ENCODE measurements at places on chromosomes 1 and 21. TPM values are rescaled to one million over a fixed set of nuclear protein-coding genes. Genes with fewer than 3 reads are reported as not detected.
A peak's percentile ranks its signal among the peaks of the same experiment; 100 is the strongest.

CLDN19 gene
- not detected for polyA plus RNA-seq

MATN1 gene
- polyA plus RNA-seq = not detected

FLG2 gene
- polyA plus RNA-seq = not detected

ADAMTS1 gene
- polyA plus RNA-seq = 0.01 TPM

AMY1B gene
- not detected for polyA plus RNA-seq

WLS gene
- polyA plus RNA-seq = 11.2 TPM

S100A14 gene
- not detected for polyA plus RNA-seq

NCF2 gene
- 697 TPM for polyA plus RNA-seq

MPZL1 gene
- polyA plus RNA-seq = 10.3 TPM

ZNF593 gene
- 27.8 TPM for polyA plus RNA-seq

CA6 gene
- polyA plus RNA-seq = not detected

ZNF683 gene
- polyA plus RNA-seq = not detected

GCSAML gene
- not detected for polyA plus RNA-seq

NR1I3 gene
- polyA plus RNA-seq = not detected

CHODL gene
- polyA plus RNA-seq = not detected

ACTN2 gene
- not detected for polyA plus RNA-seq

C1orf159 gene
- 18.8 TPM for polyA plus RNA-seq

IFNGR2 gene
- polyA plus RNA-seq = 324 TPM

TAS1R3 gene
- not detected for polyA plus RNA-seq

DNA sequence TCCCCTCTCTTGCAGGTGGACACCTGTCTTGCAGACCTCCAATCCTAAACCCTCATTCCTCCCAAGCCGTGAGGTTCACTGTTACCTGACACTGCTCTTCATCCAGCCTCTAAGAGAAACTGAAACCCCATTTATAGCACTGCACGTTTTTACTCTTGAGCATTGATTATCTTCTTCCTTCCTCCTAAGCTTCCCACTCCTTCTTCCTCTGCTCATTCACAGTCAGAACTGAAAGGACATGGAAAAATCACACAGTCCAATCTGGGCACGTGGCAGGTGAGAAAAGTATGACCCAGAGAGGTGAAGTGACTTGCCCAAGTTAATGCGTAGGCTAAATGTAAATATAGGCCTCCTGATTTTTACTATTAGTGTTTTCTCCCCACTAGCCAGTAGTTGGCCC lies 43.4 kb upstream of the SLC2A1 start:
- no peak overlapping the region for H3K4me3 ChIP-seq
- peaks cover 4% of the 10 kb centered on the region for H3K27me3 ChIP-seq
- no peak overlapping the region for H3K27ac ChIP-seq
- H3K36me3 ChIP-seq = no peaks in the 10 kb centered on the region

- no peaks in the 10 kb centered on the region for H3K27me3 ChIP-seq
- no peak overlapping the region for H3K4me3 ChIP-seq
- no peaks in the 10 kb centered on the region for H3K4me1 ChIP-seq
- no peak overlapping the region for H3K27ac ChIP-seq
- peaks cover 49% of the 10 kb centered on the region for H3K36me3 ChIP-seq
Observed at GRCh38 chr1:51840182-51840581, 38.3 kb downstream of the NRDC start.

DNA sequence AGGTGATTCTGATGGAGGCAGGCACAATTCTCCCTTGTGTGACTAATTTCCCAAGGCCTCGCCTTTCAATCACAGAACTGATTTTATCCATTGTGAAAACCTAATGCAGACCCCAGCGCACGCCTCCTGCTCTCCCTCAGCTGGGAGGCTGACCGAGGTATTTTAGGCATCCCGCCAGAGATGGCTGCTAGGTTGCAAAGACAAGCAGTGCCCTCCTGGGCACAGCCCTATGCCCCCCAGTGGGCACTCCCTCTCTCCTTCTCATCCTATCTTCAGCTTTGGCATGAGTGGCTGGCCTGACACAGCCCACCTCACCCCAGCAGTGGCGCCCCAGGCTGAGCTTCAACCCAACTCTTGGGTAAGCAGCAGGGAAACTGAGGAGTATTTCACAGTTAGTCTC lies 24.2 kb upstream of the ZNF648 start:
- H3K27ac ChIP-seq = no peak overlapping the region
- no peak for DNase-seq
- H3K36me3 ChIP-seq = no peaks in the 10 kb centered on the region
- peaks cover 6% of the 10 kb centered on the region for H3K4me1 ChIP-seq

DNA sequence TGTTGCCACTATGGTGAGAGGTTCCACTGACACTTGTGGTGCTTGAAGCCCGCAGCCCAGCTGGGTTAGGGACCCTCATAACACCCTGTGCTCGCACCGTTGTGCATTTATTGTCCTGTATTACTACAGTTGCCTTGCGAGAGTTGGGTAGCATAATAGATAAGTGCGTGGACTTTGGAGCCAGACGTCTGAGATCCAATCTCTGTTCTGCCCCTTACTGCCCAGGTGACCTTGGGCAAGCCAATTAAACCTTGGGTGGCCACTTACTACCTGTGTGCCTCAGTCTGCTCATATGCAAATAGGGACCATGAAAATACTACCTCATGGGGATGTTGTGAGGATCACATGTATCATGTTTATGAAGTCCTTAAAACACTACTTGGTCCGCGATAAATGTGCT lies 13.3 kb downstream of the C8B start:
- no peak for DNase-seq
- no peaks in the 10 kb centered on the region for H3K4me1 ChIP-seq
- H3K4me3 ChIP-seq = no peak overlapping the region
- H3K27ac ChIP-seq = no peak overlapping the region
- H3K36me3 ChIP-seq = no peaks in the 10 kb centered on the region
- no peaks in the 10 kb centered on the region for H3K27me3 ChIP-seq

DNA sequence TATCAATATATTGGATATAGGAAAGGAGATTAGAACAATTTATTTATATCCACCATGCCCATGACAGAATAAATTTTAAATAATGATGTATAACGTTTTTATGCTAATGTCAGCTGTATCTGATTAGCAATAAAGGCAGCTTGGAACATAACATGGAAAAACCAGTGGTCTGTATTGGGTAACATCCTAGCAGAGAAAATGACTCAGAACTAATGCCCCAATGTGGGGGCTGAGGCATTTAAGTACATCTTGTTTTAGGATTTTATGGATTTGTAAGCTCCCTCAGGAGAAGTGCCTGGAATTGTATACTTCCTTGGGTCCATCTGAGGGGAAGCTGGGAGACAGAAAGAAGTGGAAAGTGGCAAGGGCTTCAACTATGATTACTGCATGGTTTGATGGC lies 82.3 kb downstream of the HMCN1 start:
- H3K36me3 ChIP-seq = no peaks in the 10 kb centered on the region
- no peak overlapping the region for H3K4me3 ChIP-seq
- DNase-seq = no peak
- no peak overlapping the region for H3K27ac ChIP-seq
- no peaks in the 10 kb centered on the region for H3K4me1 ChIP-seq

DNA sequence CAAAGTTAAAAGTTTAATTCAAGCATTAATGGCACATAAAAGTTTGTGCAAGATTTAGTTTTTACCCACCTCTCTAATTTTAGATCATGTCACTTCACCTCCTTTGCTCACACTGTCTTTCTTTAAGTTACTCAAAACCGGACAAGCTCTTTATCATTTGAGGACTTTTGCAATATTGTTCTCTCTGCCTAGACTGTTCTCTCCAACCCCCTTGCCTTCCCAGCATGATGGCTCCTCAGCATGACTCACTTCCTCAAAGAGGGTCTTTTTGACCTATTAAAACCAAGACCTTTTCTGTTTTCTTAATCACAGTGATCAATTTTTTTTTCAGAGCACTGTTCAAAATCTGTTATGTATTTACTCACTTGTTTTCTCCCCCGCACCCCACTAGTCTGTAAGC lies 61.3 kb downstream of the XKR8 start:
- no peaks in the 10 kb centered on the region for H3K27me3 ChIP-seq
- H3K4me3 ChIP-seq = no peak overlapping the region
- DNase-seq = no peak
- peak overlapping the region; percentile 11 for H3K27ac ChIP-seq

DNA sequence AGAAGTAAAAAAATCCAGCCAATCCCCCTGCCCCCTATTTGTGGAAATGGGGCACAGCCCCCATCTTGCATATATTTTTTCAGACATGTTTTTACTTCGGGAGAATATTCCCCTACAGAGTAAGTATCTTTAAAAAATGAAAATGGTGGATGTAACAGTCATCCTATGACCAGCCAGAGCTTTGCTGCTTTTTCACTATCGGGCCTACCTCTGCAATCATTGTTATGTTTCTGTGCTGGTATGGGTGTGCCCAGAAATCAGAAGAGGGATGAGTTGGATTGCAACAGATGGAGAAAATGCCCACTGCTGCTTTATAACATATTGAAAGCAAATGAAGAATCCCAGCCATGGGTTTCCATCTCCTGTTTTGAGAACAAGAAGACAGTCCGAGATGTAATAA lies 2.9 kb downstream of the CD247 start:
- no peaks in the 10 kb centered on the region for H3K27me3 ChIP-seq
- no peak for DNase-seq
- H3K4me3 ChIP-seq = no peak overlapping the region

DNA sequence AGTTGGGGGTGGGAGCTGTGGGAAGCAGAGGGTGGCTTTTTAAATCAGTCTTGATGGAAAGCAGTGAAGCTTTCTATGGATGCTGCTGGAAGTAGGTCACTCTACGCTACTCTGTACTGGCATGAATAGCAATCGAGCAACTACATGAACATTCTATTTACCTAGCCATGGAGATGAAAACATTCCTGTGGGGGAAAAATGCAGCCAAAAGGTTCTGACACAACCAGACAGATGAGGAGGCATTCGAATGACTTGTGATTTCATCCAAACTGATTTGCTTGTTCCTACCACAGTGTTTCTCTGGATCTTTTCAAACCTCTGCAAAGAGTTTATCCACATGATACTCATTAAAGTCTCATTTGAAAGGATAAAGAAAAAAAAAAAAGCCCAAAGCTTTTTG lies 95.0 kb downstream of the ASTN1 start:
- no peak overlapping the region for H3K4me3 ChIP-seq
- H3K27me3 ChIP-seq = no peaks in the 10 kb centered on the region
- no peaks in the 10 kb centered on the region for H3K4me1 ChIP-seq
- DNase-seq = no peak
- H3K36me3 ChIP-seq = no peaks in the 10 kb centered on the region

- H3K4me3 ChIP-seq = no peak overlapping the region
- H3K27ac ChIP-seq = no peak overlapping the region
- no peaks in the 10 kb centered on the region for H3K4me1 ChIP-seq
- H3K36me3 ChIP-seq = no peaks in the 10 kb centered on the region
Observed at GRCh38 chr1:29861446-29861845, 625.1 kb downstream of the PTPRU start.

- H3K27ac ChIP-seq = no peak overlapping the region
- H3K36me3 ChIP-seq = no peaks in the 10 kb centered on the region
- no peaks in the 10 kb centered on the region for H3K4me1 ChIP-seq
- no peak for DNase-seq
- no peak overlapping the region for H3K4me3 ChIP-seq
Observed at GRCh38 chr1:40650075-40650474, 15.4 kb downstream of the RIMS3 start.

GRCh38 chr1:25256578-25256965 lies 9.3 kb upstream of the RSRP1 start:
- H3K4me3 ChIP-seq = no peak overlapping the region
- H3K36me3 ChIP-seq = peaks cover 5% of the 10 kb centered on the region
- H3K27ac ChIP-seq = no peak overlapping the region
- no peaks in the 10 kb centered on the region for H3K27me3 ChIP-seq
- DNase-seq = no peak

DNA sequence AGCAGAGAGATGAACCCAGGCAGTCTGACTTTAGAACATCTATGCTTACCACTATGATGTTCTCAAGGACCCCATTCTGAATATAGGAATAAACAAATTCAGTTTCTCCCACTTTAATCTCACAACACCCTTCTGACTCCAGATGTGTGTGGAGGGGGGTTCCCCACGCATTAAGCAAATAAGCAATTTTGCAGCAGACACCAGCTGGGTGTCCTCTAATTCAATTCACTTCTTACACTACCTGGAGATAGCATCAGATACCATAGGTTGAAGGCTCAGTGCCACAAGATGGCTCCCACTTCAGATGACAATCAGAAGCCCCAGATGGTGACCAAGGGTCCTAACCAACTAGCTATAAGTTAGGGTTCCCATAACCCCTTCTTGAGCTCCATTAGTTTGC lies 30.3 kb upstream of the CEP350 start:
- H3K4me1 ChIP-seq = peaks cover 4% of the 10 kb centered on the region
- peaks cover 20% of the 10 kb centered on the region for H3K36me3 ChIP-seq
- H3K27ac ChIP-seq = no peak overlapping the region
- no peak for DNase-seq
- no peaks in the 10 kb centered on the region for H3K27me3 ChIP-seq

GRCh38 chr1:112092656-112093371 lies 103.3 kb upstream of the KCND3 start:
- no peaks in the 10 kb centered on the region for H3K4me1 ChIP-seq
- no peaks in the 10 kb centered on the region for H3K36me3 ChIP-seq
- no peak overlapping the region for H3K27ac ChIP-seq
- H3K4me3 ChIP-seq = no peak overlapping the region
- no peak for DNase-seq
- H3K27me3 ChIP-seq = no peaks in the 10 kb centered on the region

DNA sequence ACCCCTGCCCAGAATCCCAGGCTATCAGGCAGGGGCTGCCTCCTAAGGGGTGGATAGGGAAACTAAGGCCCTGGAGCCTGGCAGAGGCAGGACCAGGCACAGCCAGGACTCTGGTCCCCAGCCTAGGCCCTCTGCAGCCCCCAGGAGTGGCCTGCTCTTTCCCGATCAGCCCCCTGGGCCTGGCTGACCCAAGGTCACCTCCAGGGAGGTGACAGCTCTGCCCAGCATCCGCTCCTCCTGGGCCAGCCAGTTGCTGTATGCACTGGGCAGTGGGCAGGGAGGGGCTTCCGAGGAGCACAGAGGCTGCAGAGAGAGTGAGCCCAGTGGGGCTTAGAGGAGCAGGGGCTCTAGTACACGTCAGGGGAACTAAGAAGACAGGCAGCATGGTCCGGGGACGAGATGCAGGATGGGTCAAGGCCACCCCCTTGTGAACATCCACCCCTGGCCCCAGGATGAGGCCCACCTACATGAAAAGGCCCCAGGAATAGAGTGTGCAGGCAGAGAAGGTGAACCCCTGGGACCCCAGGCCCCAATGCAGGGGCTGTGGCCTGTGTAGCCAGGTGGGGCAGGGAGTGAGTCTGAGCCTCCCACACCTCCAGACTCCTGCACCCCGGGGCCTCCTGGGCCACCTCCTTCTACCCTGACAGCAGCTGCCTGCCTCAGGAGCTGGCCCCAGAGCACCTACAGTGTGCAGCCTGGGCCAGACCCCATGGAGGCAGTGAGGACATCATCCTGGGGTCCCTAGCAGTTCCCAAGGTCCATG lies 32.8 kb downstream of the WNT9A start:
- no peaks in the 10 kb centered on the region for H3K36me3 ChIP-seq
- no peak overlapping the region for H3K4me3 ChIP-seq
- H3K4me1 ChIP-seq = no peaks in the 10 kb centered on the region
- no peak overlapping the region for H3K27ac ChIP-seq

DNA sequence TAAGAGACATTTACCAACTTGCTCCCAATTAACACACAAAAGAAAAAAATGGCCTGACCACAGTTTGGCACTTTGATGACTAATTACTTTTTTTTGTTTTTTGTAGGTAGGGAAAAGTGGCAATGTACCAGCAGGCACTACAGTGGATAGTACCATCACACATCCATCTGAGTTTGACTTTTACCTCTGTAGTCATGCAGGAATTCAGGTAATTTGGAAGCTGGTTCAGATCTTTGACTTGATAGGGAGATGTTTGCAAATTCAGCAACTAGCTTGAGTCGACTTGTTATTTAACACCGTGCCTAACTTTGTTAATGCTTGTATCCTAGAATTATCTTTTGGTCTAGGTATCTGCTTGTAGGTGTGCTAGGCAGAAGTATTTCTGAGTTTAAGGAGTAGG lies 33.0 kb upstream of the AGO1 start:
- no peak for DNase-seq
- H3K27me3 ChIP-seq = no peaks in the 10 kb centered on the region
- H3K4me3 ChIP-seq = no peak overlapping the region
- H3K27ac ChIP-seq = no peak overlapping the region

Measured in CD14-positive monocyte (primary cell).